ENCODE measurements at places on chromosomes 5 and 9.

- no peak for DNase-seq
These were observed 20.5 kb downstream of the RANBP17 start for GRCh38 chr5:170882345-170882744.

DNA sequence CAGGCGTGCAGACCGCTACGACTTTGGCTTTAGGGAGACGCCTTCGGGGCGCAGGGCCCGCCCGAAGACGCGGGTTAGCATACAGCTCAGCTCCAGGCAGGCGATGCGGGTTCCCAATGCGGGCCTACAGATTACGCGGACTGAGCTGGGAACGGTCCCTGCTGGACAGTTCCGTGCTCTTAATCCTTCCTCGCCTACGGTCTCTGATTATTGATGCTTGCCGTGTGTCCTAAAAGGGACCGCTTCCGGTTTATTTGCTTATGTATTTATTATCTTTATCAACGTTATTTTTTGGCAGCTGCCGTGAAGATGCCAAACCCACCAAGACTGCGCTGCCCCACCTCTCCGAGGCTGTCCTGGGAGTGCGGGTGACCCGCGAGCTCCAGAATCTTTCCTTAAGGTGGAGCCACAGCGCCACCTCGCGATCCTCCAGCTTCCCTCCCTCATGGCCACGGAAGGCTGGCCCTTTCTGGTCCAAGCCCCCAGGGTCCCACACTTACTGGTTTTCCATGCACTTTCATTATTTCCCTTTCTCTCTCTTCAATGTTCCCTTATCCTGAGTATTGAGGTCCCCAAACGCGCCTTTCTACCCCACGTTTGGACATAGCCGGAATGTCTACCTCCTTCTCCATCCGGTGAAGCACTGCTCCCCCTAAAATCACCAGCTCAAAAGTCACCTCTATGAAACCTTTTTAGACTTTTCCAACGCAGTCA is 7.0 kb upstream of the EBF1 start:
- DNase-seq = peak; percentile 34

DNA sequence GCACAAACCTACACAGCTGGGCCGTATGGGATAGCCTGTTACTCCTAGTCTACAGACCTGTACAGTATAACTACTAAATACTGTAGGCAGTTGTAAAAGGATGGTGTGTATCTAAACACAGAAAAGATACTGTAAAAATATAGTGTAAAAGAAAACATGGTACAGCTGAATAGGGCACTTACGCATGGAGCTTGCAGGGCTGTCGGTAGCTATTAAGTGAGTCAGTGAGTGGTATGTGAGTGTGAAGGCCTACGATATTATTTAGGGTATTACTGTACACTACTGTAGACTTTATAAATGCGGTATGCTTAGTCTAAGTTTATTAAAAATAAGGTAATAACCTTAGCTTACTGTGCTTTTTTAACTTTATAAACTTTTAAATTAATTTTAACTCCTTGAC is 1.2 kb downstream of the ZCCHC9 start:
- no peak for DNase-seq

DNA sequence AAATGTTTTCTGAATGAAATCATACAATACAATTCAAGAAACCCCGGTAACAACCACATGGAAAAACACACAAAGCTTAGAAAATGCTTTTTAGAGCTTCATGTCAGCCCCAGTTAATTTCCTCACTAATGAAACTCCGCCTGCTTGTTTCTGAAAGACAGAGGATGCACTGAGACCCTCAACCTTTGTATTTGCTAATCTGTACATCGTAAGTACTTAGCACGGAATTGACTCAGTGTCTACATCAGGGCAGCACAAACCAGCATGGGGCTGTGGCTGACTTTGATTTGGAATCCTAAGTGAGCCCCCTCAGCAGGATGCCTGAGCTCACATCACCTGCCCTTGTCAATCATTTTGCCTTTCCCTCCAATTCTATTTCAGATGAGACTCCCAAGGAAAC is 499.1 kb upstream of the MPDZ start:
- no peak for DNase-seq

DNA sequence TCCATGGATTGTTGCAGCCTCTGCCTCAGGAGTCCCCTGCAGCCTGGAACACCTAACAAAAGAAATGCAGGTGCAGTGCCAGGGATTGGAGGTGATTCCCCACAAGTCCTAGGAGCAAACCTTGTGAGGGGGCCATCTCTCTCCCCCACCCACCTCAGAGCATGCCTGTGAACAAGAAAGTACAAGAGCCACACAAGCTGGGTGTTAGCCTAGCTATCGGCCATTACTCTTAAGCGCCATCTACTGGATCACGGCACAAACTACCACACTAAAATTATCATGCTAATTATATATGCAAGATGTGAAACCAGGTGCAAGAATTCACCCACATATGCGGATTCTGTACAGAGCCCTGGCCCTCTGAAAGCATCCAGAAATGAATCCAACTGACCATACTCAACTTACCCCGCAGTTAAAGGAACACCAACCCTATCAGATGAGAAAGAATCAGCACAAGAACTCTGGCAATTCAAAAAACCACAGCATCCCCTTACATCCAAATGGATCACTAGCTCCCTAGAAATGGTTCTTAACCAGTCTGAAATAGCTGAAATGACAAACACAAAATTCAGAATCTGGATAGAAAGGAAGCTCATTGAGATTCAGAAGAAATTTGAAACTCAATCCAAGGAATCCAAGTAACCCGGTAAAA is 16.5 kb upstream of the PRSS3 start:
- DNase-seq = peak; percentile 4

- no peak for DNase-seq
These were observed 204.2 kb downstream of the KDM4C start for GRCh38 chr9:6961845-6962522.

DNA sequence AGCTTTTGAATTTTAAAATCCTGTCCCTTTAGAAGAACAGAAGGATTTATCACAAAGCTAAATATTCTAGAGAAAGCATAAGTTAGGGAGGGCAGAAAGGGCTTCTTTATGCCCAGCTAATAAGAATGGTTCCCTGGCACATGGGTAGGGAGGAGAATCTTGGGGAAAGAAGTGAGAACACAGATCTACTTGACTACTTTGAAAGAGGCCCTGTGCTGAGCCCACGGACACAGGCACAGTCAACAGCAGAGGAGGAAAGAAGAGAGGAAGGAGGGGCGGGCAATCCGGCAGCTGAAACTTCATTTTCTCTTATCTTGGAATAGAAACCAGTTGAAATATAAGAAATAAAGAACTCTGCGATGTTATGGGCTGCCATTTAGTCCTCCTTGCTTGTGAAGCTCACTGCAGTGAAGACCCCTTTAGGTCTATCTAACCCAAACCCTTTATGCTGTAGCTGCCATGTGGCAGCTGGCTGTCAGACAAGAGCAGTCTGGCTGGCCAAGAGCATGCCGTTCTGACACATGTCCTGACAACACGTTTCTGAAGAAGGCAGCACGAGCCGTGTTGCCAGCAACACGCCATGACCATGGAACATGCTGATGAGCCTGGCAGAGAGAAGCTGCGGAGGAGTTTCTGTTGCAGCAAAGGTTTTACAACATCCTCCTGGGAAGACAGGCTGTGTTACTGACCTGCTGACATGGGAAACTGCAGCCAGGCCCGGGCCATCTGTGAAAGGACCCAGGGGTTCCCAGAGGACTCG is 34.2 kb downstream of the ABLIM3 start:
- DNase-seq = no peak

GRCh38 chr5:133444711-133445110 is 167.6 kb downstream of the FSTL4 start:
- no peak for DNase-seq

DNA sequence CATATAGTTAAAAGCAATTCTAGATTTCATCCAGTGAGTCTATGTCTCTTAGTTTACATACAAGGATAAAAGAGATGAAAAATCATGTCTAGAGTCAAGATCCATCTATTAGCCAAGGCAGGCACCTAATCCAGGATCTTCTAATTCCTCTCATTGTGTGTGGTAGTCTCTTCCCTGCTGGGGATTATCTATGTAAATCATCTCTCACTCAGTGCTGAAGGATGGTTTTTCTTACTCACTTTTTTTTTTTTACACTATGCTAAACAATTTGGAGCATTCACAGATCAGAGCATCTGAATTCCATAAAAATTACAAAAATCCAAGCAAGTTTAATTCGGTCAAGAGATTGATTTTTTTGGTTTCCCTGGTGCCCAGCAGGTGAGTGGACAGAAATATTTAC is 154.9 kb upstream of the GDNF start:
- no peak for DNase-seq

DNA sequence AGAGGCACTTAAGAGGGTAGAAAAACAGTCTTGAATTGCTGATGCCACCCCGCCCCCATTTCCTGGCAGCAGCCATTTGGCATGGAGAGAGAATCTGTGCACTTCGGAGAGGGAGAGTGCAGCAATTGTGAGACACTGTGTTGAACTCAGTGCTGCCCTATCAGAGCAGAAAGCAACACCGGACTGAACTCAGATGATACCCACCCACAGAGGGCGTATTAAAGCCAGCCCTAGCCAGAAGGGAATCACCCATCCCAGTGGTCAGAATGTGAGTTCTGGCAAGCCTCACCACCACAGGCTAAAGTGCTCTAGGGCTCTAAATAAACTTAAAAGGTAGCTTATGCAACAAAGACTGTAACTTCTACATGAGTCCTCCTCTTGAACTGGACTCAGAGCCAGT is 88.4 kb upstream of the RGS7BP start:
- no peak for DNase-seq
